ENCODE measurements at places on chromosomes 12 and 14.

DNA sequence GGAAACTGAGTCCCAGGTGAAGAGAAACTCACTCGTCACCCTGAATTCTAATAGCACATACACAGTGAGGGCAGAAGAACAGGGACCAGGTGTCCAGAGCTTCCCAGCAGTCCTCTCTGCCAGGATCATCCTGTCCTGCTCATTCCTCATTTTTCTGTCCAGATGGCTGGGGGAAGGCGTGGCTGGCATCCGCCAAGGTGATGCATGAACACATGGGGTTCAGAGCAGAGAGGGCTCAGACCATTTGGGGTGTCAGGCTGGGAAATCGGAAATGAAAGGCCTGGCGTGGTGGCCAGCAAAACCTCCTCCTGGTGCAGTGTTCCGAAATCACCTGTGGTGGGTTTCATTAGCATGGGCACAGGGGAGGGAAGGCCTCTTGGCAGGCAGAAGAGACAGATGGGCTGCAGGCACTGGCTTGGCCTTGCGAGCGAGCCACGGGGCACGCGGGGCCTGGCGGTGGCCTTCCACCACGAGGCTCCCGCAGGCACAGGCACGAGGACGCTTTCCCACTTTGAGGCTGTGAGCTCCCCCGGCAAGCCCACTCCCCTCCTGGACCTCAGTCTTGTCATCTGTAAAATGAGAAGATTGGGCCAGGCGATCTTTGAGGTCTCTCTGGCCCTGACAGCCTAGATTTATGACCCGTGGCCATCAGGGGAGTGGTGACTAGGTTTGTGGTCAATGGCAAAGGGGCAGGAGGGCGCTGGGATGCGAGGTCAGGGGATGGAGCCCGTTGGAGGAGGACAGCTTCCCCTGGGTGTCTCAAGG is 68.5 kb downstream of the TSPAN9 start:
- H3K4me1 ChIP-seq = no peaks in the 10 kb centered on the region
- DNase-seq = no peak
- peaks cover 84% of the 10 kb centered on the region for H3K27me3 ChIP-seq
- H3K4me3 ChIP-seq = no peak overlapping the region

- no peak overlapping the region for H3K4me3 ChIP-seq
- H3K36me3 ChIP-seq = no peaks in the 10 kb centered on the region
- peaks cover 17% of the 10 kb centered on the region for H3K4me1 ChIP-seq
- H3K27ac ChIP-seq = peak overlapping the region; percentile 16
- no peak for DNase-seq
These were observed 7.7 kb downstream of the CBX5 start for GRCh38 chr12:54272214-54272613.

- H3K36me3 ChIP-seq = peaks cover 68% of the 10 kb centered on the region
- H3K27me3 ChIP-seq = no peaks in the 10 kb centered on the region
- no peak for DNase-seq
- H3K27ac ChIP-seq = peak overlapping the region; percentile 86
- peaks cover 67% of the 10 kb centered on the region for H3K4me1 ChIP-seq
- H3K4me3 ChIP-seq = peak overlapping the region; percentile 64
These were observed 141.7 kb upstream of the AMIGO2 start for GRCh38 chr12:47221256-47222023.

GRCh38 chr14:45699471-45699870 is 446.5 kb upstream of the MIS18BP1 start:
- no peak for DNase-seq
- no peaks in the 10 kb centered on the region for H3K36me3 ChIP-seq
- H3K27ac ChIP-seq = no peak overlapping the region
- no peaks in the 10 kb centered on the region for H3K4me1 ChIP-seq

GRCh38 chr14:68856572-68856971 is 63.7 kb upstream of the ZFP36L1 start:
- H3K4me3 ChIP-seq = no peak overlapping the region
- no peak for DNase-seq
- H3K36me3 ChIP-seq = no peaks in the 10 kb centered on the region
- H3K27ac ChIP-seq = no peak overlapping the region

GRCh38 chr12:46777587-46777986 is 48.2 kb downstream of the SLC38A4 start:
- H3K27me3 ChIP-seq = peaks cover 46% of the 10 kb centered on the region
- no peaks in the 10 kb centered on the region for H3K36me3 ChIP-seq
- H3K4me1 ChIP-seq = no peaks in the 10 kb centered on the region
- DNase-seq = no peak

GRCh38 chr12:55925371-55925770 is 2.3 kb downstream of the PYM1 start:
- peaks cover 41% of the 10 kb centered on the region for H3K4me1 ChIP-seq
- peak overlapping the region; percentile 99 for H3K4me3 ChIP-seq
- no peaks in the 10 kb centered on the region for H3K27me3 ChIP-seq
- H3K27ac ChIP-seq = no peak overlapping the region
- no peak for DNase-seq

DNA sequence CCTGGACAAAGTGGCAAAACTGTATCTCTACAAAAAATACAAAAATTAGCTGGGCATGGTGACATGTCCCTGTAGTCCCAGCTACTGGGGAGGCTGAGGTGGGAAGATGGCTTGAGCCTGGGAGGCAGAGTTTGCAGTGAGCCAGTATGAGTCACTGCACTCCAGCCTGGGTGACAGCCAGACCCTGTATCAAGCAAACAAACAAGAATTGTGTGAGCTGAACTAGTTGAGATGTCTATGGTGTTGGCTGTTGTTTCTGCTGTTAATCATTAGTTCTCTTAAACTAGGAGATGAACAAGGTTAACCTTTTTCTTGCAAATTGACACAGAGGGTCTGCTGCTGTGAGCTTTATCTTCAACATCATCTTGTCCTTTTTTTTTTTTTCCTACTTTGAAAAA is 23.6 kb downstream of the RASSF3 start:
- no peak for DNase-seq
- peak overlapping the region; percentile 78 for H3K27ac ChIP-seq
- peaks cover 31% of the 10 kb centered on the region for H3K36me3 ChIP-seq
- H3K4me3 ChIP-seq = peak overlapping the region; percentile 28
- H3K27me3 ChIP-seq = no peaks in the 10 kb centered on the region
- peaks cover 49% of the 10 kb centered on the region for H3K4me1 ChIP-seq

DNA sequence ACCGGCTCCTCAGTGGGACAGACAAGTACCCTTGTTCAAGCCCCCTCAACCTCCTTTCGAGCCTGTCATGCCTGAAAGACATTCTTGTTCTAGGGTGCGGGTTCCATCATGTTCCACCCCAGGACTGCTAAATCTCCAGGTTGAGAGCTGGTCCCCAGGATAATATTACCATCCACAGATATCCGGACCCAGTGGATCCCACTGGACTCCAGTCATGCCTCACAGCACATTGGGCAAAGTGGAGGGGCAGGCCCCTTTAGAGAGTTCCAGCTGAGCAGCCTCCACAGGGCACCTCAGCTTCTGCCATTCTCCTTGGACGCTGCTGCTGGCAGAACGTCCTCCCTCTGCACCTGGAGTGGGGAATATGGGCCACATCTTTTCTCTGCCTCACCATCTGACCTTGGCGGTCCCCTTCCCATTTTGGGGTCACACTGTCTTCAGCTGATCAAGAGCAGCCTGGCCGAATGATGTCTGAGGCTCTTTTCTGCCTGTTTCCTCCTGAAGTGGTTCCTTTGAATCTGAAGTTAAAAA is 137.4 kb downstream of the BCL11B start:
- no peaks in the 10 kb centered on the region for H3K27me3 ChIP-seq
- peaks cover 18% of the 10 kb centered on the region for H3K4me1 ChIP-seq
- H3K36me3 ChIP-seq = no peaks in the 10 kb centered on the region
- H3K27ac ChIP-seq = no peak overlapping the region

DNA sequence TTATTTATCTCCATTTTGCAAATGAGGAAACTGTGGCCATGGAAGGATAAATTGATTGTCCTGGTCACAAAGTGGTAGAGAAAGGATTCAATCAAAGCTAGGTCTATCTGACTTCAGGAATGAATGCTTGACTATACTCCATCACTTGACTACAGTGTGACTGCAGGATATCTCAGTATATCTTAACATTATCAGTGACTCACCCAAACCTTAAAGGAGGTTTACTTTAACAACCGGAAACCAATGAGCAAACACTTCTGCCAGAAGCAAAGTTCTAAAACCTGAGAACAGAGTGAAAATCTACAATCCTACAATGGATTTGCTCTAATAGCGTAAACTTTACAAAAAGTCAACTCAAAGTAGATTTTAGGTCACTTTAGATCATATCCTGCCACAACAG is 277.0 kb downstream of the CEP128 start:
- H3K36me3 ChIP-seq = no peaks in the 10 kb centered on the region
- no peak for DNase-seq
- H3K27ac ChIP-seq = no peak overlapping the region
- H3K27me3 ChIP-seq = no peaks in the 10 kb centered on the region

DNA sequence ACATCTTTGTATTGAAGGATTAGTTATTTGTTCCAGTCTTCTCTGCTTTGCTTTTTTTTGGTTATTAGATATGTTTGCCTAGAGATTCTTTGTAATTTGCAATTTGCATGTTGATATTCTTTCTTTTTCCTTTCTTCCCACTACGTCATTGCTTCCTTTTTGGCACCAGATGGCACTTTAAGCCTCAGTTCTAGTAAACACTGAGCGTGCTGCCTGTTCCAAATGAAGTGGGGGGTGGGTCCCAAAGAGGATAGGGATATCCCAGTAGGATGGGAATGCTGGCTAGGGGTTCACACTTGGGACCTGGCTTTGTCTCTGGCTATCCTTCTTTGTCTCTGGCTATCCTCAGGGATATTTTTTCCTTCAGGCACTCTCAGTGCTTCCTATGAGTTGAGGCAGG is 17.0 kb downstream of the EAPP start:
- no peaks in the 10 kb centered on the region for H3K27me3 ChIP-seq
- H3K27ac ChIP-seq = peak overlapping the region; percentile 15
- no peak overlapping the region for H3K4me3 ChIP-seq
- peaks cover 100% of the 10 kb centered on the region for H3K36me3 ChIP-seq
- no peaks in the 10 kb centered on the region for H3K4me1 ChIP-seq

DNA sequence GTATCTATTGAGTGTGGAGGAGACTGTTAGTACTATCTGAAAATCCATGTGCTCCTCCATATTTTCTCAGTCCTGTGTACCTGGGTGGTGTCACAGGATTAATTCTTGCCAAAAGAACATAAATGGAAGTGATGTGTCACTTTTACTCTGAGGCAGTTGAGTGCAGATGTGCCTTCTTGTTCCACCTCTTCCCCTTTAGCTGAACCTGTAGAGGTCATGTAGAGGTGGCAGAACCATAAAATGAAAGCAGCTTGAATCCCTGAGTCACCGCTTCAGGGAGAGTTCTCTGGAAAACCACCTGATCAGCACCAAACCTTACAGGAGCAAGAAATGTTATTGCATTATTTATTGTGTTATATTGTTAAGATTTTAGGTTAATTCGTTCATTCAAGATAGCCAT is 14.7 kb upstream of the SLC25A3 start:
- H3K27me3 ChIP-seq = peaks cover 4% of the 10 kb centered on the region
- H3K4me1 ChIP-seq = no peaks in the 10 kb centered on the region
- no peaks in the 10 kb centered on the region for H3K36me3 ChIP-seq
- H3K27ac ChIP-seq = no peak overlapping the region
- no peak overlapping the region for H3K4me3 ChIP-seq

DNA sequence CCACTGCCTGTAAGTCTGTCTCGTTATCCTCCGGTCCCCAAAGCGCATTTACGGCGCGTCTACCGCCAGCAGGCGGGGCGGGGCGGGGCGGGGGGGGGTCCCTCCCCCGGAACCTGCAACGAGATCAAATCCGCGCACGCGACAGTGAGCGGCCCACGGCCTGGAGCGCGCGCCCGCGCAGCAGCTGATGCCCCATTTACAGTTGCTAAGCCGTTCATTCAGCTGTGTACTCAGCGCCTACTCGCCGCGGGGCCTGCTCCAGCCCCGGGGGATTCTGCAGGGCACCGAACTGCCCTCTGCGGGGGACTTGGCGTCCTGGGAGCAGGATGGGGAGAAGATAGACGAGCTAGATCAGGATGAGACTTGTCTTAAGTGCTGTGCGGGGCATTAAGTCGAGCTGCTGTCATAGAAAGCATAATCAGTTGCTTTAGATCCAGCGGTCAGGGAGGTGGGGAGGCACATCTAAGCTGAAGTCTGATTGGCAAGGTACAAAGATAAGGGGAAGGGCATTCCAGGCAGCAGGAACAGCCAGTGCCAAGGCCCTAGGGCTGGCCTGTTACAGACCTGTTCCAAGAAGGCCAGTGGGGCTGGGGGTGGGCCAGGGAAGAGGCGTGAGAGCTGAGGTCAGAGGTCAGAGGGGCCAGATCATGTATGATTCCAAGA is 1.4 kb upstream of the CCDC85C start:
- H3K27ac ChIP-seq = peak overlapping the region; percentile 93
- H3K36me3 ChIP-seq = no peaks in the 10 kb centered on the region
- H3K4me3 ChIP-seq = peak overlapping the region; percentile 87
- peaks cover 22% of the 10 kb centered on the region for H3K4me1 ChIP-seq
- peak; percentile 76 for DNase-seq
- H3K27me3 ChIP-seq = no peaks in the 10 kb centered on the region

GRCh38 chr12:98727196-98727595 is 82.1 kb downstream of the APAF1 start:
- DNase-seq = no peak
- no peak overlapping the region for H3K4me3 ChIP-seq

DNA sequence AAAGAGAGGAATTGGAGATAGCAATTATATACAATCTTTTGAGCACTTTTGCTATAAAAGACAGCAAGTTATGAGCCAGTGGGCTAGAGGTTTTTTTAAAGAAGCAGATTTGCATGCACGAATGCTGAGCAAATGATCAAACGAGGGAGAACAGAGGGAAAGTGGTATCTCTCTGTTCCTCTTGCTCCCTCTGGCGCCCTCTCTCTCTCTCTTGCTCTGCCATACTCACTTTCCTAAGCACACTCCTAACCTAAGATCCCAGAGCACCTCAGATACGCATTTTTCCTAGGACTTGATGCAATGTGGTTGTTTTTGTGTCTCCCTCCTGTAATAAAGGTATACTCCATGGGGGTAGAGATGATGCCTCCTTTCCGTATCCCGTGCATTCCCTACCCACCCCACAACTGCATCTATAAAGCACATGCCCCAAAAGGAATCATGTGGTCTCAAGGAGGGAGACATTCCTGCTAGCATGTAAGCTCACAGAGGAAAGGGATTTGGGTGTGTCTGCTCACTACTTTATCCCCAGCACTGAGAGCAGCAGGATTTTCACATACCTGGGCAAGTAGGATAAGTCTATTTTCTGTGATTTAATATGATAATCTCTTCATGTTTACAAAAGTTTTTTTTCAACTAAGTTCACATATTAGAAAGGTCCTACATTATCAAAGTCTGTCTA is 270.2 kb downstream of the SSPN start:
- peaks cover 8% of the 10 kb centered on the region for H3K36me3 ChIP-seq
- H3K27me3 ChIP-seq = no peaks in the 10 kb centered on the region
- no peak overlapping the region for H3K27ac ChIP-seq
- no peak overlapping the region for H3K4me3 ChIP-seq

DNA sequence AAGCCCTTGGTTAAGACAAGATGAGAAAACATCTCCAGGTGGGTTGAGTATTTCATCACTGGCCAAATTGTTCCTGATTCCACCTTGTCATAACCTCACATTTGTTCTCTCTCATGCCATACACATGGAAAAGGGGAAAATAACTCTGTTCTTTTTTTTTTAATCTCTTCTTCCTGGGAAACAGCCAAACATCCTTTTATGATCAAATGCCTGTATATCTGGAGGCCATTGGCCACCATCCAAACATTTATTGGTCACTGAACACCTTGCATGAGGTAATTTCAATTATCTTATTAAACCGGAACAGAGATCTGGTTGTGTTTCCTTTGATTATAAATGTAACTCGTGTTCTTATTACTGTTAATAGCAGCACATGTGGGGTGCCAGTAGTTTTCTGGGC is 469.6 kb downstream of the NPAS3 start:
- no peak overlapping the region for H3K27ac ChIP-seq
- no peaks in the 10 kb centered on the region for H3K4me1 ChIP-seq
- no peaks in the 10 kb centered on the region for H3K27me3 ChIP-seq
- no peak for DNase-seq
- H3K36me3 ChIP-seq = no peaks in the 10 kb centered on the region

Measured in effector memory CD8-positive, alpha-beta T cell (primary cell).